ENCODE measurements at places on chromosomes 16 and 17. TPM values are rescaled to one million over a fixed set of nuclear protein-coding genes. Genes with fewer than 3 reads are reported as not detected.
A peak's percentile ranks its signal among the peaks of the same experiment; 100 is the strongest.

DNA sequence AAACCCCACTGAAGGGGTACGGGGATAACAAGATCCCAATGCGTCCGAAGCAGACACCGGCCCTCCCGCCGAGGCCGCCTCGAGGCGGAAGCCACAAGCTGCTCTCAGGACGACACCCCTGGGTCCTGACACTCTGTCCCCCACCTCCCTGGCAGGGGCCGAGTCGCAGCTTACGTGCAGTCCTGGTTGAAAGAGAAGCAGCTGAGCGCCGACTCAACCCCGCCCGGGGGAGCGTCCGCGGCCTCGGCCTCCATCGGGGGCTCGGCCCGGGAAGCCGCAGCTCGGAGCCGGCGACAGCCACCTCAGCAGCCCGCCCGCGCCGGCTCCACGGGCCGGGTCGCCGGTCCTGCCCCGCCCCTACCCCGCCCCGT is at the start of gene WIPI1:
WIPI1 (minus strand) TSS at position 329 of the 371 bp plus-strand sequence; CDS start at position 254, 75 bp downstream.
- H3K36me3 ChIP-seq = peaks cover under 1% of the 10 kb centered on the region
- H3K4me3 ChIP-seq = peak within 1 kb of the TSS; percentile 88
- H3K27me3 ChIP-seq = peaks cover 2% of the 10 kb centered on the region
- peaks cover 2% of the 10 kb centered on the region for H3K4me1 ChIP-seq

GRCh38 chr17:79793924-79794304 is 3.0 kb downstream of the CBX8 start:
- peak overlapping the region; percentile 40 for H3K4me3 ChIP-seq
- peaks cover 9% of the 10 kb centered on the region for H3K36me3 ChIP-seq
- no peak for DNase-seq
- H3K27me3 ChIP-seq = peaks cover 41% of the 10 kb centered on the region

GRCh38 chr17:80890921-80891396 is 100.7 kb upstream of the CHMP6 start:
- H3K4me3 ChIP-seq = no peak overlapping the region
- H3K27me3 ChIP-seq = no peaks in the 10 kb centered on the region
- peaks cover 29% of the 10 kb centered on the region for H3K4me1 ChIP-seq
- DNase-seq = no peak
- peak overlapping the region; percentile 94 for H3K27ac ChIP-seq
- H3K36me3 ChIP-seq = peaks cover 28% of the 10 kb centered on the region

- H3K4me1 ChIP-seq = peaks cover 7% of the 10 kb centered on the region
- no peaks in the 10 kb centered on the region for H3K36me3 ChIP-seq
- DNase-seq = peak; percentile 72
These were observed 48.7 kb upstream of the PLCG2 start for GRCh38 chr16:81730090-81731051.

TNFSF13 gene
- total RNA-seq = 0.56 TPM

DNA sequence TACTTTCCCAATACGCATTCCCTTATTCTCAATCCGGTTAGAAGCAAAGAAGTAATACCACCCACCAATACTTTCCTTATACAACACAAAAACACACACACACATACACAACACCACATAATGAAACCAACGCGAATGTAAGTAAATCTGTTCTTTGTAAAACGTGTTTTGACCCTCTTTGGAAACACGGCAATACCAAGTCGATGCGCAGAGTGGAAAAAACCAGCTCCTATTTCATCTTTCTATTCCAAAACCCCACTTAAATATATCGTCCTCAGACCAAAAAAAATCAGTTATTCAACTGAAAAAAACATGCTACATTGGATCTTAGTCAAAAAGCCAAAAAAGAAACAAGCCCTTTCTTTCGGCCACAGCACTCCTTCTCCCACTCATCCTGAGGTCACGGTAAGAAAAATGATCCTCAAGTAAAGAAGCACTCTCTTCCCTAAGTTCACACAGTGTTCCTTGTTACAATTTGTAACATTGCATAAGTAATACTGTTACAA is 31.0 kb upstream of the ARL4D start:
- peak overlapping the region; percentile 35 for H3K4me3 ChIP-seq
- no peaks in the 10 kb centered on the region for H3K36me3 ChIP-seq
- no peaks in the 10 kb centered on the region for H3K27me3 ChIP-seq
- H3K4me1 ChIP-seq = peaks cover 14% of the 10 kb centered on the region

- no peaks in the 10 kb centered on the region for H3K27me3 ChIP-seq
- H3K4me1 ChIP-seq = peaks cover 4% of the 10 kb centered on the region
- H3K4me3 ChIP-seq = no peak overlapping the region
- no peak for DNase-seq
These were observed 344.8 kb downstream of the SNX29 start for GRCh38 chr16:12321311-12321842.

- H3K27ac ChIP-seq = no peak overlapping the region
- H3K27me3 ChIP-seq = no peaks in the 10 kb centered on the region
- H3K4me3 ChIP-seq = no peak overlapping the region
- no peak for DNase-seq
- no peaks in the 10 kb centered on the region for H3K36me3 ChIP-seq
- H3K4me1 ChIP-seq = peaks cover 17% of the 10 kb centered on the region
These were observed 11.2 kb downstream of the ETV4 start for GRCh38 chr17:43534909-43535308.

GAS2L2 gene
- total RNA-seq = not detected

DNA sequence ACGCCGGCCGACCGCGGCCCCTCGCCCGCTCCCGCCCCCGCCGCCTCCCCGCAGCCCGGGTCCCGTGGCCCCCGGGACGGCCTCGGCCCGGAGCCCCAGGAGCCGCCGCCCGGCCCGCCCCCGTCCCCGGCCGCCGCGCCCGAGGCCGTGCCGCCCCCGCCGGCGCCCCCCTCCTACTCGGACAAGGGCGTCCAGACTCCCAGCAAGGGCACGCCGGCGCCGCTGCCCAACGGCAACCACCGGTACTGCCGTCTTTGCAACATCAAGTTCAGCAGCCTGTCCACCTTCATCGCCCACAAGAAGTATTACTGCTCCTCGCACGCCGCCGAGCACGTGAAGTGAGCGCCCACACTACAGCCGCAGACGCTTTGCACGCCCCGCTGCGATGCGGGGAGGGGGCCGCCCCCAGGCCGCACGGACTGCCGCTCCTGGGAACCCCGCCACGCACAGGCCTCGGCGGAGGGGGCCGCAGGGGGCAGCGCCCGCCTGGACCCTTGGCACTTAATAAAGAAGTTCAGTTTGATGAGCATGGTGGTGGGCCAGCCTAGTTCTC is 35.5 kb upstream of the ZC3H18 start:
- peaks cover 12% of the 10 kb centered on the region for H3K4me1 ChIP-seq
- H3K4me3 ChIP-seq = peak overlapping the region; percentile 98

HSF5 gene
- total RNA-seq = not detected

- H3K27ac ChIP-seq = no peak overlapping the region
- no peaks in the 10 kb centered on the region for H3K4me1 ChIP-seq
- no peak for DNase-seq
- H3K4me3 ChIP-seq = no peak overlapping the region
These were observed 19.1 kb upstream of the WFIKKN2 start for GRCh38 chr17:50816271-50816670.

SLC4A1 gene
- total RNA-seq = not detected

DNA sequence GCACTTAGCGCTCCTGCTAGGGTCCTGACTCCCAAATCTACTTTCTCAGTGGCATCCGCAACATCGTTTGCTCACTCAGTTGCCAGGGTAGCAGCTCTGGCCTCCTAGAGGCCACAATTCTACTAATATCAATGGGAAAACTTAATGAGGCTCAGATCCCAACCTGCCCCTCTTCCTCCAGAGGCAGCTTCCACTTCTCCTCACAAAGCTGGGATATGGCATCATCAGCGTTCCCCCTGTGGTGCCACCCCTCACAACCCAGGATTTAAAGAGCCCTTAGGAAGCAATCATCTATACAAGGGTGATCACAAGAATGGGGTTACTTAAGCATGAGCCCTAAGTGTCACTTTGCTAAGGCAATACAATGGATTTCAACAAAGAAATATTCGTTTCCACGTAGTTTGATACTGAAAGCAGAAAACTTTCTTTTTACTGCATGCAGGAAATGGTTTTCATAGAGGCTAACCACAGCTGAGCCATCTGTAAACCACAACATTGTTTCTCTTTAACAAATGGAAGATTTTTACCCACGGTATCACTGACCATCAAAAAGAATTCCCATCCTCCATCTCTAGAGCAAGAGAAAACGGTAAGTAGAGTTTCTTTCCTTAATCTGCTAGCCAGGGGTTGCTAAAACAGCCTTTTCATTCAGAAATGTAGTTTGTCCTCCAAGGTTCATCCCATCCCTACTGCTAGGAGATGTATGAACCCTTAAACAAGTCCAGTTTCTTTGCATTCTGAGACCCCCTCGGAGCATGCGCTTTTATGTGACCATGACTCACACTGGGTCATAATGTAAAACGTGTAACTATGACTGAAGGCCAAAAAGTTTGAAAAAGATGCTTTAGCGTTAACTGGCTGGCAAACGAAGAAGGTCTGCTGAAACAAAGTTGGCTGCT is 68.3 kb upstream of the BCAR1 start:
- H3K27me3 ChIP-seq = no peaks in the 10 kb centered on the region
- H3K4me3 ChIP-seq = peak overlapping the region; percentile 39
- H3K4me1 ChIP-seq = peaks cover 20% of the 10 kb centered on the region
- H3K36me3 ChIP-seq = peaks cover 1% of the 10 kb centered on the region
- peak; percentile 92 for DNase-seq
- H3K27ac ChIP-seq = peak overlapping the region; percentile 100

LYZL6 gene
- total RNA-seq = not detected

GRCh38 chr16:80862160-80862705 is 57.8 kb upstream of the CDYL2 start:
- no peak overlapping the region for H3K27ac ChIP-seq
- H3K36me3 ChIP-seq = no peaks in the 10 kb centered on the region
- no peak overlapping the region for H3K4me3 ChIP-seq
- DNase-seq = no peak
- H3K27me3 ChIP-seq = no peaks in the 10 kb centered on the region
- H3K4me1 ChIP-seq = no peaks in the 10 kb centered on the region

- no peak for DNase-seq
- H3K36me3 ChIP-seq = no peaks in the 10 kb centered on the region
- peaks cover 26% of the 10 kb centered on the region for H3K27me3 ChIP-seq
- no peak overlapping the region for H3K27ac ChIP-seq
These were observed 469.9 kb upstream of the CDH5 start for GRCh38 chr16:65896448-65897153.

FAM117A gene
- total RNA-seq = 0.72 TPM

DNA sequence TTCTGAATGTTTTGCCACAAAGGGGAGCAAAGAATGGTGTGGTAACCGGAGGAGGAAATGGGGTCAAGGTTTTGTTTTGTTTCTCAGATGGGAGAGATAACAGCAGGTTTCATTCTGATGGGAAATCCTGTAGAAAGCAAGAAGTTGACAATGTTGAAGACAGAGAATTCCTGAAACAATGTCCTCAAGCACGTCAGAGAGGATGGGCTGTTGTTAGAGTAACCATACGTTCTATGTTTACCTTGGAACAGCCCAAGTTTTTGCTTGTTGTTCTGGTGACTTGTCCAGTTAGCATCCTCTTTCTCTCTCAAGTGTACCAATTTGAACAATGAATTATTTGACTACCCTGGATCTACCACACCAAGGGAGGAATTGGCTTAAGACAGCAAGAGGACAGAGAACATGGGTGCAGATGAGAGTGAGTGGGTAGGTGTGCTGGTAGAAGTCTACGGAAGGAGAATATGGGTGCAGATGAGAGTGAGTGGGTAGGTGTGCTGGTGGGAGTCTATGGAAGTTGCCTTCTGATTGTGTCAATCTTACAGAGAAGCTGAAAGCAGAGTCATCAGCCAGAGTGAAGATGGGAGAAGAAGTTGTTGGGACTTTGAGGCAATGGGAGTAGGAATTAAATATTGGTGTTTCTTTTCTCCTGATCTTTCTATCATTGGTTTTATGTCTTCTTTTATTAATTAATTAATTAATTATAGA is 14.8 kb upstream of the NSRP1 start:
- no peaks in the 10 kb centered on the region for H3K4me1 ChIP-seq
- no peak overlapping the region for H3K4me3 ChIP-seq
- H3K27ac ChIP-seq = no peak overlapping the region
- no peak for DNase-seq
- peaks cover 20% of the 10 kb centered on the region for H3K27me3 ChIP-seq

- no peaks in the 10 kb centered on the region for H3K36me3 ChIP-seq
- H3K27me3 ChIP-seq = no peaks in the 10 kb centered on the region
- no peak for DNase-seq
- H3K4me3 ChIP-seq = no peak overlapping the region
- H3K27ac ChIP-seq = no peak overlapping the region
- no peaks in the 10 kb centered on the region for H3K4me1 ChIP-seq
These were observed 412.0 kb downstream of the SHISA9 start for GRCh38 chr16:13313351-13313750.

GRCh38 chr16:82004601-82005000 is 6.7 kb downstream of the SDR42E1 start:
- DNase-seq = no peak
- no peak overlapping the region for H3K27ac ChIP-seq
- peaks cover 1% of the 10 kb centered on the region for H3K36me3 ChIP-seq
- H3K4me1 ChIP-seq = no peaks in the 10 kb centered on the region
- H3K27me3 ChIP-seq = no peaks in the 10 kb centered on the region

Measured in IMR-90 (cell line).